ENCODE measurements at places on chromosomes 11 and 22.

- DNase-seq: no peak
These were observed 5.4 kb downstream of the PARVG start for GRCh38 chr22:44186121-44186510.

DNA sequence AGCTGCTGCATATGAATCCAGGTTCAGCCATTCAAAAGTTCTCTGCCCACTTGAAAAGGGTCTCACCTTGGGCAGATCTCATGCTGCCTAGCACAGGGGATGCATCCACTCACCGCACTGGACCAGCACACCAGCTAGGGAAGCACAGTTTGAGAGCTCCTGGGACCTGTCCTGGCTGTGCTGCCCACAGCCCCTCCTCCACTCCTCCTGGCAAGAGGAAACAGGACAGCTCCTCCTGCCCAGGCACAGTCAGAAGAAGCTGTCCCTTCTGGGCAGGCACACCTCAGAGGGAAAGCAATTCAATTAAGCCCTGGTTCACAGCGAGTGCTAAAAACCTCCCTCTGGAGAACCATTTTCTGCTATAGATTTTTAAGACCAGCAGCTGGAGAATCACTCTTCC, 146.7 kb downstream of the ST3GAL4 start:
- no peak for DNase-seq

DNA sequence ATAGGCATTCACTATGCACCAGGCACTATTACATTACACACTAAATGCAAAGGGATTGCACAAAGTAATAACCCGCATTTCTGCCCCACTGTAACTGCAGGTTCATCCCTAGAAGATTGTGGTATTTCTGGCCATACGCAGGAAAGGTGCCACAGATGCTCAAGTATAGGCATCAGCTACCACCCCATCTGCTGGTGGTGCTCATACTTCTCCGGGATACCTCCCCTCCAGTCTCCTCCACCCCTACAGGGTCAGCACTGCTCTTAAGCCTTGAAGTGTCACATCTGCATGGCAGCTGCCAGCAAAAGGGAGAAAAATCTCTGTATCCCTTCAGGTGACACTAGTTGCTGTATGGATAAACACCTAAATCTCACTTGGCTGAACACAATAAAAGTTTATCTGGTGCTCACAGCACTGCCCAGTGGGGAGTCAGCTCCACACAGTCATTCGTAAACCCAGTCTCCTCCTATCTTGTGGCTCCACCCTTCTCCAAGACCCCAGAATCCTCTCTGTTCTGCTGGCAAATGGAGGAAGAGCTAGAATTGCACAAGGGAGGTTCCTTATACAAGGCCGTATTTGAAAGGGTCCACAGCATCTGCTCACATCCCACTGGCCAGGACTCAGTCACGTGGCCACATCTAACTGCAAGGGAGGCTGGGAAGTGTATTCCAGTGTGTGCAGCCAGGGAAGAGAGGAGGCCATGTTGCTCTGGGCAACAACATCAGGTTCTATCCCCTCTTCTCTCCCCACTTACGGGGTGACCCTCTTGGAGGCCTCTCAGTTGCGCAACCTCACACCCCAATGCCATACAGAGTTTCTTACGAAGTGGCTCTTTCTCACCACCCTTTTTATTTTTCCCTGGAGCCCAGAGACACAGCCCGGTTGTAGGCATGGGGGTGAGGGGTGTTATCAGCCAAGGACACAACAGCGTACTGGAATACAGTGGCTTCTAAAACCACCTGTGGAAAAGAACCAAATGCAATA, 114.7 kb downstream of the BUD13 start:
- DNase-seq: no peak

DNA sequence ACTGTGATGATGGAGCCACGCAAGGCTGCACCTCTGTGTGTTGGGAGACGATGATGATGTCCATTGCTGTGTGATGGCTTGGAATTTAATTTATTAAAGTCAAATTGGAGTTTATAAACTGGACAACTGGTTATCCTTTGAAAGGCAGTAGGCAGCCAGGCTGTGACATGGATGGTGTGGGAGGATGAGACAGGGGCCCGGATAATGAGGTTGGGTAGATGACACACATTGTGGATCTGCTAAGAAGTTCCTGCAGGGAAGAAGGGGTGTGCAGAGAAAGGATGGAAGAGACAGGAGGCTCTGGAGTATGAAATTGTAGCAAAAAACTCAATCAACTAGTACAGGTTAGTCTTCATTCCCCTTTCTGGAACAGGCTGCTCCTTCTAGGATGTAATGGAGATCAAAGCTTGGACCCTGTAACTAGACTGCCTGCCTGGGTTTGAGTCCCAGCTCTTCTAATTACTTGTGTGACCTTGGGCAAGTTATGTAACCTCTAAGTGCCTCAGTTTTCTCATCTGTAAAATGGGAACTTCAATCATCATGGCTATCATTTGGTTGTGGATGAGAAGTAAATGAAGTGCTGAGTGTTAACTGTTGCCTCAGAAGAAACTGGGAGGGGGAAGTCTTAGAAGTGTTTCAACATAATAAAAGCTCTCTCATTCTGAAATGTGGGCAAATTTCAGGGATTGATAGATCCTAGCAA, 4.2 kb upstream of the HINFP start:
- no peak for DNase-seq

DNA sequence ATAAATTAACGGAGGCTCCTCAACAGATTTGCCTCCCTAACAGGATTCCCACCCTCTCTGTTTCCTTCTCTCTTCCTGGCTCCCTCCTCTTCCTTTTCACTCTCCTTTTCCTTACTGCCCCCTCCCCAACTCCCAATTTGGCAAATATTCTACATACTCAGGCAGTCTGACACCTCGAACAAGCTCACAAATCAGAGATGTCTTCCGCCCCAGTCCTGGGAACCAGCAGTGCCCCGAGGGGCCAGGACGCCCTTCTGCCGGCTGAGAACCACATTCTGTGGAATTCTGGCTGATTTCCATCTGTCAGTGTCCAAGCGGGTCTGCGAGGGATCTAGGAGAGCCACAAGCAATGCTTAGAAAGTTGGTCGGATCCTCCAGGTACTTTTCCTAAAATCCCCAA, 94.0 kb downstream of the NTM start:
- no peak for DNase-seq

DNA sequence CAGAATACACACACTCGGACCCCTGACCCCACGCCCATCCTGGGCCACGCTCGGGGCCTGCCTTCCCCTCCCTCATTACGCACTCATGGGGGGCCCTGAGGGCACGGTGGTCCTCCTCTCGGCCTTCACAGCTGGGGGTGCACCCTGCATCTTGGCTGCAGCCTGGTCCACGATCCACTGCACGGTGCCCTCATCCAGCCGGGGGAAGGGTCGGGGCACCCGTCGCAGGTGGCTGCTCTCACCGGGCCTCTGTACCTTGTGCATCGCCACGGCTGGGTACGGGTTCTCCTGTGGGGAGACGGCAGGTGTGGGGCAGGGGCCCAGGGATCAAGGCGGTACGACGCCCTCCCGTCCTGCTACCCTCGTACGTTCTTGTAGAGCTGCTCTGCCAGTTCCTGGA, 10.4 kb downstream of the SBF1 start:
- no peak for DNase-seq

- no peak for DNase-seq
These were observed 210.5 kb downstream of the CTTN start for GRCh38 chr11:70608568-70609470.

GRCh38 chr22:23070418-23071229, at the start of gene GNAZ:
TSS of gene GNAZ (plus strand) at chr22:23070519. CDS start at chr22:23095696, 25,177 bp downstream.
- DNase-seq: peak; percentile 36

DNA sequence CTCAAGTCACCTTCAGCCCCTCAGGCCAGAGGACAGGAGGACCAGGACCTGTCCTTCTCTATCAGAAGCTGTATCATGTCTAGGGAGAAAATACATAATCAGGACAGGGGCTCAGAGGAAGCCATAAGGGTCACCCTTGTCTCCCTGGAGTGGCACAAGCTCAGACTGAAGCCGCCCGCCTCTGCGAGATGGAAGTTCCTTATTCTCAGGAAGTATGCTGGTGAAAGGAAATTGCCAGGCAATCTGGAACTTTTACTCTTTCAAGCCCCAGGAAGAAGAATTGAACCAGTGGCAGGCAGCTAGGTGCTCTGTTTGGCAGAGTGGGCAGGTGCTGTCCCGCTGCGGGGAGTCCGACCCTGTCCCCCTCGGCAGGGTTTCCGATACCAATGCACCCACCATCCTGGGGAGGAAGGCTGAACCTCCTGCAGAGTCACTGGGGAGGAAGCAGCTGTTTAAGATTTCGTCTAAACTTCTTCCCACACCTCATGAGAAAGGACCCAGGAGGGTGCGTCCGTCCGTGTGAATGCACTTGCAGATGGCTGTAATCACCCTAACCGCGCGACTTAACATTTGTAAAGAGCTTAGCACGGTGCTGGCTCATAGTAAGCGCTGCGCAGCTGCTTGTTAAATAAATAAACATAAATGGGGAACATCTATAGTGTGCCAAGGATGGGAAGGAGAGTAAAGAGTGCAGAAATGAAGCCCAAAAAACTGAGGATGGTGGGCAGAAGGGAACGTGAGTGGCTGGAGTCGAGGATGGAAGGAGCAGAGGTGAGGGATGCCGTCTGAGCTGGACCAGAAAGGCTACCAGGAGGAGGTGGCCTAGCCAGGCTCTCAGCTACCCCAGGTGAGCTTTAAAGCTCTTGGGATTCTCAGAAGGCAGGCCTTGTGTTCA, 5.0 kb upstream of the ANO1 start:
- no peak for DNase-seq

GRCh38 chr22:24061124-24061684, 50.1 kb downstream of the CABIN1 start:
- DNase-seq: no peak

- no peak for DNase-seq
These were observed 785.6 kb downstream of the TBC1D22A start for GRCh38 chr22:47547881-47548650.
